MM.1S (cell line): ENCODE measurements at places on chromosomes 7 and 10.

DNA sequence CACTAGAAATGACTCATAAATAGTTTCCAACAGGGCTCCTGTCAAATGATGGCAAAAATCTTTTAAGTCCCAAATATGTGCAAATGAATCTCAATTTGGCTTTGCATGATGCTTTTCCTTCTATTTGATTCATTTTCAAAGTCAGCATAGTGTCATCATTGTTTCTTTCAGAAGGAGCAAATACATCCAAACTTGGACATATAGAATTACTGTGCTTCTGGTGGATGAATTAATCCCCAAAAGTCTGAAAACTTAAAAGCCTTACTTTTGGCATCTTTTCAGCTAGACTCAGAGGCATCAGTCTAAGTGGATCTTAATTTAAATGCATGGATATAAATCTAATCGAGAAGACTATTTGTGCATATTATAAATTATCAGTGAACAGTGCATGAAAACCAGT, 578.1 kb upstream of the FZD8 start:
- DNase-seq = no peak

GRCh38 chr7:43417455-43417854, 165.5 kb upstream of the STK17A start:
- DNase-seq = no peak

DNA sequence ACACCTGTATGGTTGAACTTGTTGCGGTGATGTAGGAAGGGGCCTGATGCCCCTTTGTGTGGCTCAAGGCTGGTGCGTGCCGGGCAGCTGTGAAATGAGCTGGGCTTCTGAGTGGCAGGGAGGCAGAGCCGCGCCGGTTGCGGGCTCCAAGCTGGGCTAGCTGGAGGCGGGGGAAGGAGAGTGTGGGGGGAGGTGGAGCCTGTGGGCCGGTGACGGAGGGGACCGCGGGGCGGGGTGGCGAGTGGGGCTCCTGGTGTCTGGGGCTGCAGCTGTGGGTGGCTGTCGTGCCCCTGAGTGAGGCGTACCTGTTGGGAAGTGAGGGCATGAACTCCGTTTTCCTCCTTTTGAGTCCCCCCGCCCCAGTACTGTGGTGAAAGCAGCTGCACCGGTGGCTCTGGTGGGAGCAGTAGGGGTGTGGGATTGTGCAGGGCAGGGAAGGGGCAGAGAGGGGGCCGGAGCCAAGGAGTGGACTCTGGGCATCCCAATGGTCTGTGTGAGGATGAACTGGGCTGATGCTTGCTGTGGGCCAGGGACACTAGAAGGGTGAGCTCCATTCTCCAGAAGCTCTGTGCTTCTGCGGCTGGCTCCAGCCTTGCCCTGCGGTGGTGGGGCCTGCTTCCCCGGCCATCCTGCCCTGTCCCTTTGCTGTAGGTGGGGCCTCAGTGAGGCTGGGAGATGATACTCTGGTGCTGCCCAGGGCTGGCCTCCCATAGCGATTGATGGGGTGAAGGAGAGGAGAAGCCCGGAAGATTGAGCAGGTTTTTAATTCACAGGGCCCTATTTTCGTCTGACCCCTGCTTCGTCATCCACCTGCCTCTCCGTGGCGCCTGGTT, 41.7 kb downstream of the INPP5A start:
- no peak for DNase-seq

- no peak for DNase-seq
These were observed 140.5 kb upstream of the BTBD16 start for GRCh38 chr10:122130474-122131110.

- DNase-seq = no peak
These were observed 826.9 kb downstream of the CNTNAP2 start for GRCh38 chr7:146943483-146943882.

DNA sequence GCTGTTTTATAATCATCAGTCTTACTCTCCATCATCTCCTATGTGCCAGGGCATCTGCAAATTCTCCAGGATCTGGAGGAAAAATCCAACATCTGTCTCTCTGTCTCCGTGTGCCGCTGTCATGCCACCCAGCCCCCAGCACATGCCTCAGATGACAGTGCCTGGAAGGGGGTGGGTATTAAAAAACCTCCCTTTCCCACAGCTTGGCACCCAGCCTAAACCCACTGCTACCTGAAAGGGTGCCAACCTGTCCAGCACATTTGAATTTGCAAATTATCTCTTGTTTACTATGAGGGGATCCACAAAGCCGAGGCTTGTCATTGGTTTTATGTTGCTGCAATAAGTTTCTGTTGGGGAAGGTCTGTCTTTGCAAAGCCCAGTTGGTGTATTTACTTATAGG, 73.1 kb downstream of the EMX2 start:
- DNase-seq = no peak

DNA sequence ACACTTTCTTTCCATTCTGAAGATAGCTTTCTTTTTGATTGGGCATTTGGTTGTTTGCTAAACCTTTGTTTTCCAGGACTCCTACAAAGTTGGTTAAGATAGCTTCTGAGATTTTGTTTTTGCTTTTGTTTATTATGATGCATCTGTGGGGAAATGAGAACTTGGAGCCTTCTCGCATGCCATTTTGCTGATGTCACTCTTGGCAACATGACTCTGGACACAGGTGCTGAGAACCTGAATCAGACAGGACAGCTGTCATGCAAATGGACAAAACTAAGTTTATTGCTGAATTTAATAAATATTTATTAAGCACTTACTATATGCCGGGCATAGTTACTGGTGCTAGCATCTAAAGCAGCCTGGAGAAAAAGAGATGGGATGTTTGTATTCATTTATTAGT, 274.1 kb downstream of the ZEB1 start:
- DNase-seq = no peak

GRCh38 chr7:27316311-27316710, 73.7 kb downstream of the EVX1 start:
- no peak for DNase-seq

GRCh38 chr10:132427006-132427771, 30.2 kb downstream of the PWWP2B start:
- DNase-seq = no peak

DNA sequence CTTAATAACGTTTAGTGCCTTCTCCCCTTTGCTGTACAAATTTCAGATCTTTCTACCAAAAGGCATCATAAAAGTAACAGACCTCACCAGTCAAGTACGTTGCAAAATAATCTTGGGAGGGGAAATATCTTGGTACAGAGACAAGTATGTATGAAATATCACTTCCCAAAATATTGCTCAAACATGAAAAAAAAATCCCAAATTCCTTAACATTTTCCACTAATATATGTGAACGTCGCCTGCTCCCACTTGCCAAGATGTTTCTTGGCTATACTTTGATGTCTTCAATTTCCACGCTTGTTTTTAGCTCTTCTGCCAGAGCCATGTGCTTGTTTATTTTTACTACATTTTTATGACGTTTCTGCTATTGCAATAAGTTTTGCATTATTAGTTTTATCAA, 223.5 kb downstream of the PLXNA4 start:
- no peak for DNase-seq

DNA sequence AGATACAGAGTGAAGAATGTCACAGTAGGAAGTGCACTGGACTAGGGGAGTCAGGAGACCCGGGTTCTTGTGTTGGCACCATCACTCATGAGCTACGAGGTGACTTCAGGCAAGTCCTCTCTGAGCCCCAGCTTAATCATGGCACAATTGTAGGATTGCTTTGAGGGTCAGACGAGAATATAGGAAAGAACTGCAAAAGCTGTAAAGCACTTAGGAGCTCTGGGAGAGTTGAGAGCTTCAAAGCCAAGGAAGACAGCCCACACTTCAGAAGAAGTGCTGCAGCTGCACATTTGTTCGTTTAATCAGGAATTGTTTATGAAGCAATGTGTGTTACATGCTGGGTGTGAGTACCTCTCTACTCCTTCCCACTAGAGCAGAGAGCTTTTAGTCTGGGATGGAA, 4.4 kb downstream of the FBH1 start:
- no peak for DNase-seq

- peak; percentile 62 for DNase-seq
These were observed 29.1 kb upstream of the CALD1 start for GRCh38 chr7:134750083-134751062.

- no peak for DNase-seq
These were observed at the start of gene LGI1 for GRCh38 chr10:93757801-93758507. TSS of gene LGI1 (plus strand) at chr10:93757936. CDS start at chr10:93758145, 209 bp downstream.

DNA sequence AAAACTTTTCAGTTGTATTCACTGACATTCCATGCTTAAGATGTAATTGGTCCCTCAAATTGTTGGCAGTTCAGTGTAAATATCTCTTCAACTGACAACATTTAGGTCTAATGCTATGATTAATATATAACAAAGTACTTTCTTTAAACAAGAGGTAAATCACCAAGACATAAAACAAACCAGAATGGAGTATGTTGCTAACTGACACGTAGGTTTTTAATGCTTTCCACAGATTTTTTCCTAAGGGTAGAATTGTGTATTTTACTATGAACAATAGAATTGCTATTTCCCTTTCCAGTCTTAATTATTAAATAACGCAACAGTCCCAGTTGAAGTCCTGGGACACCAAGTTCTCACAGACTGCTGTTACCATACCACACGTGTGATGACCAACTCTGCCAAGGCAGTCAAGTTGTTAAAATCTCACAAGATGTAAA, 4.1 kb downstream of the JCAD start:
- DNase-seq = no peak

GRCh38 chr7:99141841-99142726, 1.8 kb downstream of the SMURF1 start:
- DNase-seq = no peak

DNA sequence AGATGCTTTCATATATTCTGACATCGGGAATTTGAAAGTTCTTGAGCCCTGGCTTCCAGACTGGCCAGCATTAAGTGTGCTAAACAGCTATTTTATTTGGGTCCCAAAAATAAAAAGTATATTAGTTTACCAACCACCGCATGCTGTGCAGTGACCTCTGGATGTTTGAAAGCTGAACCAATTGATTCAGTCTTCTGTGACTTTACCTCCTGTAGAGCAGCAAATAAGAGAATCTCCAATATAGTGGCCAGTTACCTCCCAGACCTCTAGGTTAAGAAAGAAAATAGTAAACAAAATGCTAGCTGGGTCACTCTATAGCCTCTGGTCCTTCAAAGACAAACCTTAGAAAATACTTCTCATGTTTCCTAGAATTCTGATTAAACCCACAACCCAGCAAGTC, 424.6 kb upstream of the NFE2L3 start:
- DNase-seq = no peak

DNA sequence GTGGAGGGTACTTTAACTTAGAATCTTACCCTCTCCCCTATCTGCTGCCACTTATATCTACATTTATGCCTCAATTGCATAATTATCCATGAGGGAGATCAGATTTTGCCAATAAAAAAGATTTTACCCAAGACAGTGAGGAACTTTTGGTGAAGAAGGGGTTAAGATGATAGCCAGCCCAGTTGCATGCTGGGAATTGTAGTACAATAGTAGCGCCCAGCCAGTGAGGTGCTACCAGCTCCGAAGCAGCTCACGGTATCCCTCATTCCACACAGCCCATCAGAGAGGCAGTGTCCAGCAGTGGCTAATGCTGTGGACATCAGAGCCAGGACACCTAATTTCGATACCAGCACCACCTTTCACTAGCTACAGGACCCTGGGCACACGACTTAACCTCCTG, 5.9 kb upstream of the LGI1 start:
- DNase-seq = no peak

DNA sequence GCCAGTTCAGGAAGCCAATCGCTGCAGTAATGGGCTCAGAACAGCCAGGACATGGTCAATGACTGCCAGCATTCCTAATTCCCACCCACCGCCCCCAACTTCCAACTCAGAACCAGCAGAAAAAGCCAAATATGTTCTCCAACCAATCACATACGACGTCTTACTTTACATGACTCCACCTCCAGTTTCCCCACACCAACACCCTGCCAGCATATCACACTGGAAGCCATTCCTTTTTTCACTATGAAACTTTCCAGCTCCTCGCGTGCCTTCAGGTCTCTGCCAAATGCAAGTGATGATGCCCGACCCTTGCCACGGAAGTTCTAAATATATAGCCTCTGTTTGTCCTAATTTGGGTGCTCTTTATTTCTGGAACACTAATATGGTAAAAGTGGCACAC, 12.5 kb downstream of the NPS start:
- no peak for DNase-seq

GRCh38 chr10:66534866-66535265, 391.0 kb upstream of the LRRTM3 start:
- no peak for DNase-seq

- no peak for DNase-seq
These were observed 25.8 kb downstream of the AP5Z1 start for GRCh38 chr7:4800926-4801838.

DNA sequence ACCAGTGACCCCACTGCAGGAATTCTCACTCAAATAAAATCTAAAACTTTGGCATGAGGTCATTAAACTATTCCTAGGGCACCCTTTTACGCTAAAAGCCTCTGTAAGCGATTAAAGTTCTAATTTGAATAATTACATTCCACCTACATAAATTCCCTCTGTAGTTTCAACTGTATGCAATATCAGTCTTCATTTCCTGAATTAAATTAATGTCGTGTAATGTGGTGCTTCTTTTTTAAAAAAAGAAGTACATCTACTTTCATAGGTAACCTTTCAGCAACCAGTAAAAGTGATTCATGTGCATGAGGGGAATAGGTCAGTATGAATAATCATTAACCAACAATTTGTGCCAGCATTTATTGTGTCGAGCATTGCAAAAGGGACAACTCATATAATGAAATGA, 44.7 kb downstream of the IMMP2L start:
- DNase-seq = no peak

DNA sequence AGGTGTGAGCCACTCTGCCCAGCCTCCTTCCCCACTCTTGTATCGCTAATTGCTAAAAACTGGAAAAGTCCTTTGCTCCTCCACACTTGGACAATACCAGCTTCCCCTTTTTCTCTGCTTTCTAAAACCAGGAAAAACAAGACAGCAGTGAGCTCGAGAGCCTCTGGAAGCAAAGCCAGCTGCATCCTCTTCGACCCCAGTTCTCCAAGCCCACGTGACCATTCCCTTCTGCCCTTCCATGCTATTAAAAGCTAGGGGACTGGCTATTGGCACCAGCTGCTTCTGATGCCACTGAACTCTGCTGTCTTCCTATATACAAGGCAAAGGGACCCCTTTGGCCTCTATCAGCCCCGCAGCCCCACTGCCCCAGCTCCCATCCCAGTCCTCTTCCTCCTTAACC, 92.2 kb downstream of the SPDYE5 start:
- no peak for DNase-seq

- no peak for DNase-seq
These were observed 1212.3 kb downstream of the NXPH1 start for GRCh38 chr7:9645756-9646155.

DNA sequence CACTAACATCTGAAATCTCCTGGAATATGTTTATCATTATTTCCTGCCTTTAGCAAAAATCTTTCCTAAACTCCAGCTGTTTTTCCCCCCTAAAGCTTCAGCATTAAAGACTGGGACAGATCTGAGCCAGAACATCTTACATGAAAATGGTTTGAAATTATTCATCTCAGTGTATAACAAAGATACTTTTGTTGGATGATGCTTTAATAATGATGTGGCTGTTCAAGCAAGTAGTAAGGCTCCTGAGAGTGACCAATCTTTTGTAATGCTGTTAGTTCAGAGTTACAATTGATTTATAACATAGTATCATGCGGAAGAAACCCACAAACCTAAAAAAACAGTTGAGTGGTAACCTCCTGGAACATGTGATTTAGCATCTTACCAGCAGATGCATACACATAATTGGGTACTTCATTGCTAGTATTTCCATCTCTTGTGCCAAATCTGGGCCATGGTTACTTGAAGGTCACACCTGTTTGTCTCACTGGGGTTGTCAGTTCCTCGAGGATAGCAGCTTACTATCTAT, 1.5 kb downstream of the BZW2 start:
- DNase-seq = no peak

- DNase-seq = no peak
These were observed 68.4 kb downstream of the PHTF2 start for GRCh38 chr7:77866786-77867536.
